GM13976 (cell line): ENCODE measurements at places on chromosomes 6 and 20.

DNA sequence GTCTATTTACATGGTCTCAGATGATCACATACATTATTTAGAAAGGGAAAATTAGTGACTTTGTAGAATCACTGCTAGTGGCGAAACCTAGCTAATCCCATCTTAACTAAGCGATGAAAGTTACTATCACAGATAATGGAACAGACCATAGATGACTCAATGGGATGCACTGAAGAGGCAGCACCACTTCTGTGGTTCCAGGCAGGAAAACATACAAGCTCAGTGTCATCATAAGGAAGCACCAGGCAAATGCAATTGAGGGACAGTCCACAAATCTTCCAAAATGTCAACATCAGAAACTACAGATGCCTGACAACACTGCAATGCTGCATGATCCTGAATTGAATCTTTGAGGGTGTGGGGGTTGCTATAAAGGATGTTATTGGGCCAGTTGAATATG, 15.9 kb upstream of the SNAI1 start:
- no peak for DNase-seq

DNA sequence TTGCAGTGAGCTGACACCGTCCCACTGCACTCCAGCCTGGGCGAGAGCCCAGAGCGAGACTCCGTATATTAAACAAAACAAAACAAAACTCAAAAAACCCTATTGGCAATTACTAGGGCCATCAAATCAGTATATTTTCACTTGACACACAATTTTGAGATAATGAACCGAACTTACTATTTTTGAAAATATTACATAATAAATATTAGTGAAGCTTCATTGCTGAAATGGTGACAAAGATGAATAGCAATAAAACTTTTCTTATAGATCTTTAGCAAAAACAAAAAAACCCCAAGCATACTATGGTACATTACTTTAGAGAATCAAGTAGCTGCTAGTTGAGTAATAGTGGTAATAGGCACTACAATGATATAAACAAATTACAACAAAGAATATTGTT, 113.0 kb downstream of the ATG5 start:
- DNase-seq: no peak

DNA sequence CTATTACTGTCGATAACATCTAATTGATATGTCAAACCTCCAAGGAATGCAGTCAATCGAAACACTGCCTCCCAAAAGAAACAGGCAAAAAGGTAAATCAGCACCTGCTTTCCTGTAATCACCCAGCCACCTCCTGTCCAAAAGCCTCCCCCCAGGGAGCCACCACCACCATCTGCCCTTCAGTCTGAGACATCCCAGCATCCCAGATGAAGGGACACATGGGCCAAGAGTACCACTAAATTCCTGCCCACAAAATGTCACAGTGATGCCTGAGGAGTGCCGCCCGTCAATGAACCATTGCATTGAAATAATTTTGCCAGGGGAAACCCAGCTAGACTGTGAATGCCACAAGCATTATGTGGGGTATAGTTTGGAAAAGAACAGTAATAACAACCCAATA, 401.7 kb downstream of the ZFAND3 start:
- no peak for DNase-seq

DNA sequence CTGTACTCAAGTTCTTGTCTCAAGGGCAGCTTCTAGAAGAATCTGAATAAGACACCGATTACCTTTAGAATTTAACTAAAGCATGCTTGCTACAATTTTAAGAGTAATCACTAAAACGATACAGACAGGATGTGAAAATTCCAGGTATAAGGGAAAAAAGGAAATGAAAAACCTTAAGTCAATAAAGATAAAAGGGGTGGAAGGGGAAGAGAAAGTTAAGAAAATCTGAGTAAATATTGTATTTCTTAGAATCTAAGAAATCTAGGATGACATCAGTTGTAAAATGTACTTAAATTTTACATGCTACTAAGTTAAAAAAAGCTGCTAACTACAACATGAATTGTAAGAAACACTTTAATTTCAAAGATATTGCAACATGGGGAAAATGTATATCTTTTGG, 30.3 kb upstream of the MOCS1 start:
- no peak for DNase-seq

GRCh38 chr6:135268740-135269139, 87.6 kb downstream of the MYB start:
- no peak for DNase-seq

DNA sequence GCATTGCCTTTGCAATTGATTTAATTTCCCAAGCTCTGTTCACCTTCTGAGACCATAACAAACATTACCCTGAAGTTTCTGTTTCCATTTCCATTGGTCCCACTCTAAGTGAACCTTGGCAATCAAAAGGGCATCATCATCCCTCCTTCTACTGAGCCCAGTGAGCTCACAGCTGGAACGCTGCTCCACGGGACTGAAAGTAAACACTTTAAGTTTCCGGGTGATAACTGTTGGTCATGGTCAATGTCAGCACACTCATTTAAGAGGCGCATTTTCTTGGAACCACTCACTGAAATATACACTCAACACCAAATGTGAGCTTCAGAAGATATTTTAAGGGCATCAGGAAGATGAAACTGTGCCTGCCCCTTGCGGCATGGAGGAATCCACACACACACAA, 37.1 kb upstream of the RPS6KA2 start:
- no peak for DNase-seq

DNA sequence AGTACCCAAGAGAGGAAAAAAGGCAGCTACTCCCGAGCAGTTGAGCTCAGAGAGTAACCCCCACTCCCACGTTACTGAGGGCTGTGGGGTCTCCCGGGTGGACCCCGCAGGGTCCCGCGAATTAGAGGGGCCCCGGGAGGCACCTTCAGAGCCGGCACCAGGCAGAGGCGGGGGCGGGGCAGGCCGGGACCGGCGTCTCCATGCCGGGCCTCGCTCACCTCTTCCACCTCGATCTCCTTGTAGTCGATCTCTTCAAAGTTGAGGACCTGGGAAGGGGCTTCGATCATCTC, 381 bp downstream of the MAP3K7 start:
- DNase-seq: peak; percentile 30

DNA sequence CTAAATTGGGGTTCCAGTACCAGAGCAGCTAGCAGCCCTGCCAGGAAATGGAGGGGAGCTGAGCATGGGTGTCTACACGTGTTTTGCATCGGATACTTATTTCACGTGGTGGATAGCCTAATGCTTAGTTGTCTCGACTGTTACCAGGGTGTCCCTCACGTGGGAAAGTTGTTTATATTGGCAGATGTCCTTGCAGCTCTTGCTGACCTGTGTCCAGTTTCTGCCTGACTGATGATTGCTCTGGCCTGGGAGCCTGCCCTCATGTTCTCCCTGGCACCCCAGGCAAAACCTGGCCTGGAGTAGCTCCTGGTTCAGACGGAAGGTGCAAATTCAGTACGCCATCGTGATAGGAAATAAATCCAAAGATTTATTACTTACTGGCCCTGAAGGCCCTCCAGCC, 11.8 kb upstream of the FERMT1 start:
- DNase-seq: no peak

GRCh38 chr6:5580736-5581581, 319.6 kb downstream of the FARS2 start:
- no peak for DNase-seq

GRCh38 chr6:106470316-106470715, 109.8 kb downstream of the CRYBG1 start:
- DNase-seq: no peak

GRCh38 chr20:2741463-2741862, 48.9 kb downstream of the EBF4 start:
- no peak for DNase-seq

DNA sequence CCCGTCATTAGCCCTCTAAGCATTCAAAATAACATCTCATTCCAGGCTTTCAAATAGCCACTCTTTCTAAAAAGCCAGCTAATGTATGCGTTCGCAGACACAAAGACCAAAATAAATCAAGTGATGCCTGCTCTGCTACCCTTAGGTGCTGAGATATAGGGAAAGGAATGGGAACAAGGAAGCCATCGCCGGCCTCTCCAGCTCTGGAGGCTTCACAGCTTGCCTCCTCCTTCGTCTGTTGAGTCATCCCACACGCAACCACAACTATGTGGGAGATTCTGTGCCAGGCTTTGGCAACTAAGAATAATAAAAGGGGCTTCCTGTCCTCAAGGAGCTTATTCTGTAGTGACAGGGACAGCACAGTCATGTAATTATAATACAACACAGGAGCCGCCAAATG, 27.3 kb upstream of the SLC22A23 start:
- DNase-seq: no peak

GRCh38 chr6:166057431-166057830, 110.2 kb downstream of the TBXT start:
- no peak for DNase-seq

DNA sequence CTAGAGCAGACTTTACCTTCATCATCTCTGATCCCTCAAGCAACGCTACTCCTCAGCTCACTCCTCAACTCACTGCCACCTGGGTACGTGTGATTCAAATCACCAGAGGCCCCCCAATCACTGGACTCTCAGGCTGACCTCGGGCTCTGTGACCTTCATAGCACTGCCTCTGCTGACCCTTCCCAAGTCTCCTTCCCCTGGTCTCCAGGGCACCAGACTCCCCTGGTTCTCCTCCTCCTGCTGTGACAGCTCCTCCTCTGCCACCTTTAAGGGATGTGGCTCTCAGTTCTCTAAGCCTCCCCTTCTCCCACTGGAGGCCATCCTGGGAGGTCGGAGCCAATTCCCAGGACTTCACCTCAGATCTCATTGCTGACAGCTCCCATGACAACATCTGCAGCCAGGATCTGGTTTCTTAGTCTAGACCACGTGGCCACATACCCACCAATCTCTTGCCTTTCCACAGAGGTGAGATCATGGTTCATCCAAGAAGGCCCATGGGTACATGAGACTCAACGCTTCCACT, 90.4 kb downstream of the NFATC2 start:
- DNase-seq: no peak

- DNase-seq: no peak
These were observed 754.6 kb downstream of the KIF16B start for GRCh38 chr20:15818651-15819071.

GRCh38 chr6:38974389-38975151, 74.0 kb upstream of the GLP1R start:
- no peak for DNase-seq

DNA sequence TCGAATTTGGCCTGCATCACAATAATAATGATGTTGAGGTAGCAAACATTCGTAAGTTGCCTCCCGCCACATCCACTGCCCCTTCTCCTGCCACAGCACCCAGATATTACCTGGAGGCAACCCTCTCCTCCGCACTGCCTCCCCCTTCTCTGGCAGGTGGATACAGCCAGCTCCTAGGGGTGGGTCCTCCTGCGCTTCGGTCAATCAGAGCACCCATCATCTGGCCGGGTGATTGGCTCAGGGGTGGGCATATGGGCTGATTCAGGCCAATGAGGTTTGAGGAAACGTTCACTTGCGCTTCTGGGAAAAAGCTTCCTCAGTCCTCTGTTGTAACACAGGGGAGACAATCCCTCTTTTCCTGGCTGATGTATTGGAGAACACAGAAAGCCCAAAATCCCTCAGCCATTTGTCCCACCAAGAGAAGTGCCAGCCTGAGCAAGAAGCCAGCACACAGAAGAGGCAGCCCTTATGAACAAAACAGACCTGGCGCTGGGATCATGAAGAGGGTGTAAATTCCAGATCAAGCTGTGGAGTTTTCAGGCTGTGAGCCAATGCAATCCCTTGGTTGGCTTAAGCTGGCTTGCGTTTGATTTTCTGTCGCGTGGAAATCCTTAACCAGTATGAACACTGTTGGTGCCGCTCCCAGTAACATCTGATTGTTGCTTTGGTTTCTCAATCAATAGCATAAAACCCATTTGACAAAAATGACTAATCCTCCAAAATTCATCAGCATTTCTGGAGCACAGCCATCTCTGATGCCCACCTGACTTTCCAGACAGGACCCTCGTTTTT, 82.2 kb downstream of the PRDM1 start:
- DNase-seq: no peak

- DNase-seq: no peak
These were observed 7.9 kb downstream of the RAB32 start for GRCh38 chr6:146551545-146551944.

DNA sequence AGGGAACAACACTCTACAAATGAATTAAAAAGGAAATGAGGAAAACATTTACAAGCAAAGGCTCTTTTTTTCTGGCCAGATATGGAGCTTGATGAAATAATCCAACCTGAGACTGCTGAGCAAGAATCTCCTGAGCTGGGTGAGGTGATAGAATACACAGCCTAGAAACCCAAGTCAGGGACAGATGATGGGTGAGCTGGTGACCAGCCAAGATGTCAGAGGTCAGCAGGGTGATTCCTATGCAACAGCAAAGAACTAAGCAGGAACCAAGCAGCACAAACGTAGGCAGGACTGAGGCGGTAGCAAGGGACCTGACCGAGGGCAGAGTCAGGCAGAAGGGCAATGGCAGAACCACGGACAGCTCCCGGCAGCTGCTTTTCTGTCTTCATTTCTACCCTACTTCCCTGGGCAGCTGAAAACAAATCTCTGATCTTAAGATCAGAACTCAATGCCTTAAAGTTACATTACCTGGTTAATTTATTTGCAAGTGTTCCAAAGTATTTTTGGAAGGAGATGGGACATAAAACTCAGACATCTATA, 75.1 kb downstream of the CDC40 start:
- DNase-seq: no peak

DNA sequence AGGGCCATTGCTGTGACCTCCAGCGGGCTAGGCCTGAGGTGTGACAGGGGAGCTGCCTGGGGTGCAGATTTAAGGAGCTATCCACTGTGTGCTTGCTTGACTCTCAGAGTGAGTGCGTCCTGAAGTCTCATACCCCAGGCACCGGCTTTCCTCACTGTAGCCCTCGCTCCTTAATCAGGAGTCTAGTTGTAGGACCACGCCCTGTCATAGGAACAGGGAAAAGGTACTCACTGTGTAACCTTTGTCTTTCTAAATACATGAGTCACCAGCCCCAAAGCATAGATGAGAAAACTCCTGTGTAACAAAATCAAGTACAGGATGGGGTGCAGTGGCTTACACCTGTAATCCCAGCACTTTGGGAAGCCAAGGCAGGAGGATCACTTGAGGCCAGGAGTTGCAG, 141.7 kb downstream of the TMEM242 start:
- DNase-seq: no peak

GRCh38 chr6:52893803-52894202, 15.7 kb downstream of the GSTA3 start:
- no peak for DNase-seq

DNA sequence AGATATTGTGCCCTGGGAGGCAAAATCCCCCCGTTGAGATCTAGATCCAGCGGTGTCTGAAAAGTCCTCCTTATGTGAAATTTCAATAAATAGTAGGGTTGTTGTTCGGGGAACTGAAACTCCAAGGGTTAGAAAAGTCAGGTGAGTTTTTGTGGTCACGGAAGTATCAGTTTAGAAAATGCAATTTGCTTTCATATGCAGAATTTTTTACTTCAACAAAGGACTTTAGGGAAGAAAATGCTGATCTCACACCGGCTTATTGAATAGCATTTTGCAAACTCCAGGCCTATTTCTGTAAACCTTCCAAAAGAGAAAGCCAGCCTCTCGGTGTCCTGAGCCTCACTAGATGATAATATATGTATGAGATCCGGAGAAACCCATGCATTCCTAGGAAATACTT, 254.7 kb downstream of the TSHZ2 start:
- no peak for DNase-seq
